IMR-90 (cell line): ENCODE measurements at places on chromosomes 13 and 19. TPM values are rescaled to one million over a fixed set of nuclear protein-coding genes. Genes with fewer than 3 reads are reported as not detected.

- no peak for DNase-seq
Measured at GRCh38 chr13:110546378-110546777, 15.1 kb downstream of the RAB20 start.

- peak; percentile 20 for DNase-seq
Measured at GRCh38 chr19:18437491-18438330, at the start of gene ISYNA1. ISYNA1 (minus strand) TSS chr19:18438133; CDS start chr19:18437979, 154 bp downstream.

- peak; percentile 95 for DNase-seq
Measured at GRCh38 chr19:2711172-2711874, 8.8 kb upstream of the GNG7 start.

GRCh38 chr13:112713517-112714253, 23.8 kb downstream of the ATP11A start:
- no peak for DNase-seq

GRCh38 chr13:69547780-69548179, 559.8 kb upstream of the ATXN8OS start:
- DNase-seq, result no peak

The NLRP7 gene
- not detected in 2 replicates for total RNA-seq

DNA sequence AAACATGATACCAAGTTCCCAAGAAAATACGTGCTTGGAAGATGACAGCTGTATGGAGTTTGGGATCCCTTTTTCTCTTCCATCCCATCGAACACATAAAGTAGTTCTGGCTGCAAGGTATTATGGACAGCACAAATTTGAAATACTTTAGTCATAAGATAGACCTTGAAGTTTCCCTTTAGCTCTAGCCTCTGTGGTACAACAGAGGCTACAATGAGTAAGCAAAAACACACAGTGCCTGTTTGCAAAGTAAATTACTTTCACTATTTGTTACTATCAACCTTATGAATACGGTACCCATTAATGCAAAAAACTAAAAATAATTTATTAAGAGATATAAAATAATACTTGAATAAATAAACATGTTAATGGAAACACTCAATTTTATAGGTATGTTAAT, 21.0 kb upstream of the LRCH1 start:
- DNase-seq, result no peak
